ENCODE measurements at places on chromosomes 11 and 22. TPM values are rescaled to one million over a fixed set of nuclear protein-coding genes. Genes with fewer than 3 reads are reported as not detected.

DGAT2 gene
- total RNA-seq, result 9.2 TPM

APOL6 gene
- total RNA-seq, result 16.2 TPM

SYT9 gene
- total RNA-seq, result 5.7 TPM

RNF215 gene
- 9.2 TPM for total RNA-seq

DNA sequence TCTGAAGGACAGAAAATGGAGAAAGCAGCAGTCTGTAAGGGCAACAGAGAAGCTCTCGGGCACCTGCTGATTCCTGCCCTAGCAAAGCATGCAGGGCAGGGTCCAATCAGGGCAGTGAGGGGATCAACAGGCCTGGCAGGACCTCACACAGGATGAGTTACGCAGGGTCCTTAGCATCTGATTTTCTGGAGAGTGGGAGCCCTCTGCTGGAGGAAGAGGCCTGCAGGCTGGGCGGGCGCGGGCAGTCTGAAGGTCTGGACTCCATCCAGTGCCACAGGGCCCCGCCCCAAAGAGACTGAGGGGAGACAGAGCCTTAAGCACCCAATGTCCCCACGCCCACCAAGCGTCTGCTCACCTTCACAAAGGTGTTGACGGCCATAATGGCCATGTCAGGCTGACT lies 28.9 kb downstream of the AP1B1 start:
- DNase-seq, result peak; percentile 65

DNA sequence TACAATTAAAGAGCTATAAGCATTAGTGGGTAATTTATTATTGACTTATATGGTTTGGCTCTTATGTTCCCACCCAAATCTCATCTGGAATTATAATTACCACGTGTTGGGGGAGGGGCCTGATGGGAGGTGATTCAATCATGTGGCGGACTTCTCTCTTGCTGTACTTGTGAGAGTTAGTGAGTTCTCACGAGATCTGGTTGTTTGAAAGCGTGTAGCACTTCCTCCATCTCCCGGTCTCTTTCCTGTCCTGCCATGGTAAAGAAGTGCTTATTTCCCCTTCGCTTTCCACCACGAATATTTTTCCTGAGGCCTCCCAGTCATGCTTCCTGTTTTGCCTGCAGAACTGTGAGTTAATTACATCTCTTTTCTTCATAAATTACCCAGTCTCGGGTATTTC lies 28.1 kb upstream of the CHORDC1 start:
- no peak for DNase-seq

DNA sequence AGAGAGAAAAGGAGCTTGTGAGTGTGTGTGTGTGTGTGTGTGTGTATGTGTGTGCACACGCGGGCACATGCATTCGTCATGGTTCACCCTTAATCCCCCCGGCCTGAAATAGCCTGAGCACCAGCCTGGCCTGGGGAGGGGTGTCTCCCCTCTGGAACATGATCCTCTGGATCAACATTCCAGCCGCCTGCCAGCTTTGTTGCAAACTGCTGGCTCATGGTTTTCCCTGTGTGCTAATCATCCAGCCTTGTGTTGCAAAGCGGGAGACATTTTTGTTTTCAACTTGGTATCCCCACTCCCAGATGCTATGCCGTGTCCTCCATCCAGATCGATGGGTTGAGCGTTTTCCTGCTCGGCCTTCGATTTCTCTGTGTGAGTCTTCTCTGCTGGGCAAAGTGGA lies 94.3 kb downstream of the FEZ1 start:
- DNase-seq, result no peak

- no peak for DNase-seq
Observed at GRCh38 chr11:34744511-34744910, 123.6 kb downstream of the EHF start.

GRCh38 chr11:27552341-27552740 lies 45.8 kb upstream of the LIN7C start:
- no peak for DNase-seq

DNA sequence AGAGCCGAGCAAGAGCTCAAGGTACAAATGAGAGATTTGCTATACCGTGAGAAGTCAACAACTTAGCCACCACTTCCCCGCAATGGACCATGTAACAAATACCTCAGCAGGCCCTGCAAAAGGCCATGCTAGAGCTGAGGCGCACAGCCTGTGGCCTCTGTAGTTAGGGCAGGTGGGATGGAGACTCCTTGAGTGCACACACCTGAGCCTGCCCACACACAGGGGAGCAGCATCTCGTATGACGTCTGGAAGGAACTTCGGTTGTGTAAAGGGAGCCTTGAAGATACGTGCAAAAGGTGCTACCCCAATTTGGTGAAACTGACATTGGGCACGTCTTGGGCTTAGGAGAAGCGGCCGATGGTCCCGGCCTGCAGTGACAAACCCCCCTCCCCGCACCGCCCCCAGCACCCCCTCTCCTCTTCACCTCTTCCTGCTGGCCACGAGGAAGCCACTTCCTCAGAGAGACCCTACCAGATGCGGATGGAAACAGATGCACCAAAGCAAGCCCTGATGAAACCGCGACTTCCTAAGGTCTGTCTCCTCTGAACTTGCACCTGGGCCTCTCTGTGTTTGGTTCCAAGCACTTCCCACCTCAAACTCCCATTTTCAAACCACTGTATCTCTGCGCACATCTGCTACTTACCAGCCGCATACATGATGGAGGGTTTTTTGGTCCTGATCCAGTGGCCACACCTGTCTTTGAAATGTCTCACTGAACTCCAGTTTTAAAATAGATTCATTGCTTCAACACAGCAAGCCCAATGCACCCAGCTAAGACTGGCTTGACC lies 10.6 kb downstream of the CDPF1 start:
- no peak for DNase-seq

DNA sequence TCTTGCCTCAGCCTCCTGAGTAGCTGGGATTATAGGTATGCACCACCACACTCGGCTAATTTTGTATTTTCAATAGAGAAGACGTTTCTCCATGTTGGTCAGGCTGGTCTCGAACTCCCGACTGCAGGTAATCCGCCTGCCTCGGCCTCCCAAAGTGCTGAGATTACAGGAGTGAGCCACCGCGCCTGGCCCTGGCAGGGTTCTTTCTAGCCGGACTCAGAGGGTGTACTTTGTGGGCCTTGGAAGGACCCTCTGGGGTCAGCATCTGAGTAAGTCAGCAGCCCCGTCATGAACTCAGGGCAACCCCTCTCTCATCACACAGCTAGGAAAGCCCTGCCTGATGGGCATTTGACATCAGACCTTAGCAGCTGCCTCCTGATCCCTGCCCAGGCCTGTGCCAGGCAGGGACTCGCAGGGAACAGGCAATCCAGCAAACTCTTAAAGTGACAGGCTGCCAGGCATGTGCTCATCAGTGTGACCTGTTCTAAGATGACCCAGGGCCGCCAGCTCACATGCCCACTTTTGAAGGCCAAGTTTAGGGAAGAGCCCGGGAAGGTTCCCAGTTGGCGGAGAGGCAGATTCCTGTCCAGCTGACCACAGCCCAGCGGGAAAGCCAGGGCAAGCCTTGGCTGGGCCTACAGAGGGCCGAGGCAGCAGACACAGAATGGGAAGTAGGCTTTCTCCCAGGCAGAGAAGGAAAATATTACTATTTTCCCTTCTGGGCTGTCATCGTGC lies 92.9 kb downstream of the MORC2 start:
- peak; percentile 75 for DNase-seq

DNA sequence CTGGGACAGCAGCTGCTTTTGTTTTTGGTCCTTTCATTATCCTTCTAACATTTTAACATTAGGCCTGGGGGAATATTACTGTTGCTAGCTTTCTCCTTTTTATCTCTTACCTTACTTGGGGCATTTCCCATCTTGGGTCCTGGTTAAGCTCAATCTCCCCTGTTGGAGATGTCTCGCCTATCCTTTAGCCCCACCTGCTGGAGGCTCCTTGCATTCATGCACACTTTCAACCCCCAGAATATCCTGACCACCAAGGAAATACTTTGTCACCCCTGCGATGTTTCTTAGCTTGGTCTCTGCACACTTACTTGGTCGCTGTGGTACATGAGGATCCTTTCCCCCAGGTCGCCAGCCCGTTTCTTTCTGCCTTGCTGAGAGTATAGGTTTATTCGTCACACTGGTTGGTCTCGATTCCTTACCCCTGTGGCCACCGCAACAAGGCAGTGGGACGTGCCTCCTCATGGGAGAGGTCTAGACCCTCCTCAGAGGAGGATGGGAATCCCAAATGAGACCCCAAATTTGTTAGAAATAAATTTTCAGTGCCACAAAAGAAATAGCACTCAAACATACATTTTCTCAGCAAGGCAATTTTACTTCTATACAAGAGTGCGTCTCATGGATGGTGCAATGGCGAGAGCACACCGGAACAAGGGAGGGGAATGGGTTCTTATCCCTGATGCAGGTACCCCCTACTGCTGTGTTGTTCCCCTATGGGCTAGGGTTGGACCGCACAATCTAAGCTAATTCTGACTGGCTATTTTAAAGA lies 5.4 kb upstream of the TXN2 start:
- DNase-seq, result peak; percentile 61

- DNase-seq, result no peak
Observed at GRCh38 chr11:85088286-85088685, 538.9 kb downstream of the DLG2 start.

- DNase-seq, result no peak
Observed at GRCh38 chr11:9037963-9038362, 34.2 kb upstream of the NRIP3 start.

GRCh38 chr11:123478352-123478987 lies 48.4 kb downstream of the GRAMD1B start:
- DNase-seq, result peak; percentile 64

- DNase-seq, result no peak
Observed at GRCh38 chr11:95700471-95700817, 89.1 kb downstream of the FAM76B start.

DNA sequence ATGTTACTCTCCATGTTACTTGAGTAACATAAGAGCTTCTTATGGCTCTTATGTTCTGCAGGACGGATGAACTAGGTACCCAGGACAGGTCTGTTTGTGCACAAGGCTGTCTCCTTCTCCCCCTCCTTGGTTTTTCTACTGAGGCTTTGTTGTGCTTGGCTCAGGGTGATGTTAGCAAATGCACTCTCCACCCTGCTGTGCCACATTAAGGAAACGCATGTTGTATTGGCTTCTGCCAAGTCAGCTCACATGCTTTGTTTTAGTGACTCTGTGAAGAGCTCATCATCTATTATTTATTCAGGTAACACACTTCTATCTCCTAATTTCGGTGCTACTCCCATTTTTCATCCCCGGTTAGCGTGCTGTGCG lies 108.3 kb downstream of the PTPRJ start:
- DNase-seq, result no peak

DNA sequence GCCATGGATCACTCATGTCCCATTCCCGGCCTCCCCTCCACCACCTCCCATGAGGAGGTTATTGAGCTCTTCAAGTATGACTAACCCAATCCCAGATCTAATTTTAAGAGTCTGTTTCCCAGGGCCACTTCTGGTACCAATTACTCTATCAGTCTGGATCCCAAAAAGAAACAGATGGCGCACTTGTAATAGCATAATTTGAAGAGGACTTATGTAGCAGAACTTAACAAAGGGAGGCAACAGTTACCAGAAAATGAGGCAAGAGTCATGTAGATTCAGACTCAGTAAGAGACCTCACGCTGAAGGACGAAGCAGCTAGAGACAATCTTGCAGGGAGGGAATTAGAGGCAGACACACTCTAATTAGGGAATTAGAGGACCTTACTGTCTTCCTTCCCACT lies 46.9 kb downstream of the DDX6 start:
- no peak for DNase-seq

- DNase-seq, result no peak
Observed at GRCh38 chr11:7467652-7468051, 17.7 kb upstream of the OLFML1 start.

- no peak for DNase-seq
Observed at GRCh38 chr11:123549926-123550917, 104.2 kb downstream of the SCN3B start.

DNA sequence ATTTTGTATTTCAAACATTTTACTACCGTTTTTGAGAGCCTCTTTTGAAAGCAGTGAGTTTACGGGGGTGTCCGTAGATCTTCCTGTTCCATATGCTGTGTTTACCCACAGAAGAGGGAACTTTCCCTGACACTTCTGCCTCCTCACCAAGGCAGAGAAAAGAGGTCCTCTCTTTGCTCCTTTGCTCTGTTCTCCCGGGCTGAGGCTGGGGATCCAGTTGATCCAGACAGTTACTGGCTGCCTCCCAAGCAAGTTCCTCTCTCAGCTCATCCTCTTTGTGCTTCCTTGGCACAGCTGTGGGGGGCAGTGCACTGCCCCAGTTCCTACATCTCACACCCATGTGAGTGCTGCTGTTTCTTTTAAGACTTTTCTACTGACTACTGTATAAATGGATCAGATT lies 813.7 kb downstream of the NTM start:
- DNase-seq, result no peak

Data from adrenal gland (tissue), 19 donors.